ENCODE measurements at places on chromosomes 12 and 14.

DNA sequence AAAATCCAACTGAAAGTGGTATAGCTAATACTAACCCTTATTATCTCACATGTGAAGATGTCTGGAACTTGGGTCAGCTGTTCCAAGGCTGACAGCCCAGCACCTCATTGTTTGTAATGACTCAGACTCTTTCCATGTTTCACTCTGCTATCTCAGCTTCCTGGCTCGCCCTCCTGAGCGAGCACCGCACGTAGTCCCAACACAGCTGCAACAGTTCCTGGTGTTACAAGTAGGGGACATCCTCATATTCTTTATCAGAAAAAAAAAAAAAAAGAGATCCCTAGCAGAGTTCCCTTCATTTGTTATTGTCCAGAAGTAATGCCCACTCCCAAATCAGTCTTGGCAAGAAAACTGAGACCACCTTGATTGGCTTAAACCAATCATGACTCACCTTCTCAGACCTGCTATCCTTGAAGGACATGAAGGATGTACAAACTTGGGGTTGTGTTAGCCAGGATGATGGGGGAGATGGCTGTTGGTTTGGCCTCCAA is 92.5 kb downstream of the ADCK1 start:
- DNase-seq = no peak

DNA sequence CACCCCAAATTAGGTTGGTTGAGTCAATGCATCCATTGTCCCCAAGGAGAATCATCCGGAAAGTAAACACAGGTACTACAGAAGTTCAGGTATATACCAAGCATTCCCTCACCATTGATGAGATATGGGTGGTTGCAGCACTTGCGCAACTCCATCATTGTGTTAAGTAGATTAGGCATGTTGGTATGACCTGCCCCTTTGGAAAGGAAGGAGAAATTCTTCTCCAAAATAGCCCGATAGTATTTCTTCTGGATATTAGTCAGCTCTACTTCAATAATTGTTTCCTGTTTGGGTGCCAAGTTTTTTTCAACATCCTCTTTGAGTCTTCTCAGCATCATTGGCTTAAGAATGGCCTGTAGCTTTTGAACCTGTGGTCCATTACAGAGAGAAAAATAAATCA is 21.3 kb upstream of the SUPT16H start:
- no peak for DNase-seq

DNA sequence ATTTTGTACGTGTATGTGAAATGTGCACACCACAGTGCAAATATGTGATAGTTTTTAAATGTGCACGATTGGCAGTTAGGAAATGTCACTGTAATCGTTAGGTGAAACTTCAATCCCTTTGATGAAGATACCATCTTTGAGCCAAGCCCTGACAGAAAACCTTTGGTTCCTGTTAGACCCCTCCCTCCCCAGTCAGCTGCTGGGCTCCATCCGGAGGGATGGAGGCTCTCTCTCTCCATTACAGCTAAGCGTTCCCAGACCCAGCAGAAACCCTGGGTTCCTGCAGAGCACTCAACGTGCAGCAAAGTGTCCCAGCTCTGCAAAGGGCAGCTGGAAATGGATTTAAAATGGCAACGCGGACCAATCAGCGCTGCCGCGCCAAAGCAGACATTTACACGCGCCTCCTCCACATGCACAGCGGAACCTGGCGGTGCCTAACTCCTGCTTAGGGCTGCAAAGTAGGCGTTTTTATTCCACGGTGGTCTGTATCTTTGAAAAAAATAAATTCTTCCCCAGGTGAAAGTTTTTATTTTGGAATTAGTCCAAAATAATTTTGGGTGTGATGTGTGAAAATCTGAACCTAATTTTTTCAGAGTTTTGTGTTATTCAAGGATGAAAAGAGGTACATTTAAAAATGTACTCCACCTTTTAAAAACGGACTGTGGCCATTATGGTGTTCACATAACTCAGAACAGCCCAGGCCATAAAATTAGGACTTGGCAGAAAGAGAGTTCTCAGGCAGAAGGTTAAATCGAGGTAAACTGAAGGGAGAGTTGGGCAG is 1.4 kb upstream of the HMGA2 start:
- DNase-seq = peak; percentile 8

GRCh38 chr12:108468196-108468968 is 46.7 kb upstream of the FICD start:
- no peak for DNase-seq

DNA sequence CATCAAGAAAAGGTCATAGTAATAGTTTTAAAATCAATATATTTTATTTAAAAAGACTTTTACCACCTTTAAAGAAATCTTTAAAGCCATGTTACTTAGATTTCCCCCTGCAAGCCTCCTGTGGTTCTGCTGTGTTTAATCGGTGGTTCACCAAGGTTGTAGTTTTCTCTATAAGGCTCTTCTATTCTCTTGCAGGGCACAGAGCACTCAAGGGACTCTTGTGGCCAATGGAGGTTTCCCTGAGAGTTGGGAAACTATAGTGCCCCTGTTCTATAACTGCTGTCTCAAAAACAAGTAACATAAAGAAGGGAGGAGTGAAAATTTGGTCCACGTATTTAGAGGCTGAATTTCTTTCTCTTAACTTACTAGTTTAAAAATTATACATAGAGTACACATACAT is 25.0 kb downstream of the DACT1 start:
- no peak for DNase-seq

GRCh38 chr12:111745211-111745610 is 21.5 kb upstream of the ALDH2 start:
- peak; percentile 53 for DNase-seq

DNA sequence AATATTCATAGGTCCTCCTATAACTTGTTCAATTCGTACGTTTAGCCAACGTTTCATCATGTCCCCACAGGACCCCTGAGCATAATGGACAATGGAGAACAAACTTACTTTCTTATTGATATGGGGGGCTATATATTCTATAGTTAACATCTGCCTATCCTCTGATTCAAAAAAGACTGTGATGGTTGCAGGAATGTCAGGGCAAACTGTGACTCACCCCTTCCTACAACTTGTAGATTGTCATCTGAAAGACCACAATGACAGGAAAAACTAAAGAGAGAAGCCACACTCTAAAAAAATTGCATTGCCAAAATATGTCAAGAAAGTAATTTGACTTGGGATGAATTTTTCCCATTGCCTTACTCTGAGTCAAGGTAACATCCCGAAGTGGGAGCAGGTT is 50.8 kb downstream of the CATSPERB start:
- no peak for DNase-seq

DNA sequence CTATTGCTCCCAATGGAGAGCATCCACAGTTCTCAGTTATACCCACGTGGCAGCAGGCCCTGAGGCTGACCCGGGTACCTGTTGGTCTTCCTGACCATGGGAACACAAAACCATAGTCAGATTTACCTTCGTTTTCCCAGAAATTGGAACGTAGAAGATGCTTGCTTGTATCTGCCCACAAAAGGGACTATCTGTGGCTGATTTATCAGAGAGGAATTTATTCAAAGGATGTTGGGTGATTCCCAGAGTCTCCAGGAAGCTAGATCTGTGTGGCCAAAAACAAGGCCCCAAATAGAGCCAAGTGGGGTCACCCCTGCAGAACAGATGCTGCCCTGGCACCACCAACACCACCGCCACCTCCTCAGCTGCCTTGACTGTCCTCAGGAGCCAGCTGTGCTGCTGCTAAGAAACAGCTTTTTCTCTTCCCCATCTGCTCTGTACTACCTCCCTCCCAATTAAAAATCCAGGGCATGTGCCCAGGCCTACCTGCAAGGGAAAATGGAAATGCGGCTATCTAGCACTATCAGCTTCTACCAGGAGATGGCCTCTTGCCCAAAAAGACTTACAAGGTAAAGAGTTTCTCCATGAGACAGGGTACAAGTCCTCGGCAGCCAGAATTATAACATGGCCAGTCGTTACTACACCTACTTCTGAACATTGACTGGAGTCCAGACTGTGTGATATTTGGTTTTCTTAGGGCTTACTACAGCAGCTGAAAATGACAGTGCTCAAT is 128.6 kb upstream of the PLEKHG7 start:
- DNase-seq = no peak

DNA sequence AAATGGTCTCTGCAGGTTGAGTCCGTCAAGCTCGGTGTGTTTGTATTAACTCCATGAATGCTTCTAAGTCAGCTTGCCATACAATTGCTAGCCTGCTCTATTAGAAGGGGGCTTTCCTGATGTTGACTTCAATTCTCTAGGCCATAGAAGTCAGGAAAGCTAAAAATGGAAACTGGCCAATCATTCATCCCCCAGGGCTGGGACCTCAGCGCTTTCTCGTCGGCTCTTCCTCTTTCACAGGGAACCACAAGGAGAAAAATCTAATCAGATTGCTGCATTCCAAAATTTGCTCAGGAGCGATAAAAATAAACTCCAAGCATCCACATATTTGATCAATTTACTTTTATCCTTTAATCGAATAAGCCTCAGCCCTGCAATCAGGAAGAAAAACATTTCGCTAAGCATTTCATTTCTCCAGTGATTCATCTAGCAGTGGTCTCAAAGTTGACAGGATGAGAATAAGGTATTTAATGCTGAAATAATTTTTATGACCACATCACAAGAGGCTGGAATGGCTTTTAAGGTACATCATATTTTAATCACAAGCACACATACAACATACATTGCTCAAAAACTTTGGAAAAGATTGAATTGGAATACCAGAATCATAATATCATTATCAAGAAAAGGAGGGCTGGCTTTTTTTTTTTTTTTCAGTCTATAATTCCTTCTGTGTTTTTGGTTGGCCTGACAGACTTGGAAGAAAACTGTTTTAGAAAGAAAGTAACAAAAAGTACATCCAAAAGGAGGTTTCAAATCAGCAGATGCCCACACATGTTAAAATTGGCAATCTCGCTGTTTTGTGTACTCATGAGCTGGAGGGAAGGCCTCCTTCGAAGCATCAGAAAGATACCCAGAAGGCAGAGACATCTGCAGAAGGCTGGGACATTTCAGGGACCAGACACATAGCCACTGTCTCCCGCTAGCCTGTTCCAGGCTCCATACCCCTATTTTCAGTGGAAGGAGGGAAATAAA is 316.3 kb downstream of the NUAK1 start:
- DNase-seq = no peak

- DNase-seq = no peak
Measured at GRCh38 chr12:88986056-88986455, 366.2 kb downstream of the DUSP6 start.

DNA sequence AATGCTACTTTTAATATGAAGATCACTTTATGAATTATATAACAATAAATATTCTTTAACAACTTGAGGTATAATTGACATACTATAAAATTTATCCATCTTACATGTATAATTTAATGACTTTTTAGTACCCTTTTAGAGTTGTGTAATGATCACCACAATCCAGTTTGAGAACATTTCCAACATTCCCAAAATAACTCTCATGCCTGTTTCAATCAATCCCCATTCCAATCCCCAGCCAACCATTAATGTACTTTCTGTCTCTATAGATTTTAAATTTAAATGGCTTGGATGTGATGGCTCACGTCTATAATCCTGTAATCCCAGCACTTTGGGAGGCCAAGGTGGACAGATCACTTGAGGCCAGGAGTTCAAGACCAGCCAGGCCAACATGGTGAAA is 23.5 kb upstream of the FRMD6 start:
- DNase-seq = no peak

DNA sequence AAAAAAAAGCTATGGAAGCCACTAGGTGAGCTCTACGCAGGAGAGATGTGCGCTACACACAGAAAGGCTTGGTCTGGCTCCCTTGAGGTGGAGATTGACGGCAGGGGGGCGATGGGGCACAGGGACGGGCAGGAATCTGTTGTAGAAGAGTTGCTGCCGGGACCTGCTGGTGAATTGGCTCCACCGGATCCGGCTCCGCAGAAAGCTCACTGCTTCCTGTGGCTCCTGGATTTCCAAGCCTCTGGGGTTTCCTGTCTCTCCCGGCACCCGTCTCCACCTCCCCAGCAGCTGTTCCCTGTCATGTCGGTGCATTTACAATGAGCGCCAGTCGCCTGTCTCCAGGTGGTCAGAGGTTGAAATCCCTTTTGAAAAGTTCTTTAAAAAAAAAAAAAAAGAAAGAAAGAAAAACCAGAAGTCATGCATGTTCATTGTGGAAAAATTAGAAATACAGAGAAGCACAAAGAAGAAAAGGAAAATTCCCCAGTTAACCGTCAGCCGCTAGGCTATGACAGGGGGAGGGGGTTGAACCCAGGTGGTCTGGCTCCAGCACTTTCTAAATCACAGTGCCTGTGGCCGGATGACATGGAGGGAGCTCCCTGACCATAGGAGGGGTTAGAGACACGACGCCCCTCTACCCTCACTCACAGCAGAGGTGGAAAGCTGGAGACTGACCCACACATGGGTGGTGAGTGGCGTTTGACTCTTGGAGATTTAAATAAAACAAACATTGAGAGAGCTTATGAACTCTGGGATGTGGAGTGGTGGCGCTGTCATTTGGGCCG is 20.8 kb downstream of the FAM222A start:
- peak; percentile 40 for DNase-seq

GRCh38 chr14:35503646-35504045 is 30.3 kb upstream of the INSM2 start:
- peak; percentile 87 for DNase-seq

- DNase-seq = no peak
Measured at GRCh38 chr14:66038618-66039017, 447.6 kb upstream of the CCDC196 start.

GRCh38 chr14:103228076-103228806 is 105.0 kb downstream of the TNFAIP2 start:
- DNase-seq = no peak

GRCh38 chr14:89509891-89510290 is 92.9 kb upstream of the FOXN3 start:
- no peak for DNase-seq

- no peak for DNase-seq
Measured at GRCh38 chr12:107530701-107531100, 154.9 kb upstream of the PWP1 start.

DNA sequence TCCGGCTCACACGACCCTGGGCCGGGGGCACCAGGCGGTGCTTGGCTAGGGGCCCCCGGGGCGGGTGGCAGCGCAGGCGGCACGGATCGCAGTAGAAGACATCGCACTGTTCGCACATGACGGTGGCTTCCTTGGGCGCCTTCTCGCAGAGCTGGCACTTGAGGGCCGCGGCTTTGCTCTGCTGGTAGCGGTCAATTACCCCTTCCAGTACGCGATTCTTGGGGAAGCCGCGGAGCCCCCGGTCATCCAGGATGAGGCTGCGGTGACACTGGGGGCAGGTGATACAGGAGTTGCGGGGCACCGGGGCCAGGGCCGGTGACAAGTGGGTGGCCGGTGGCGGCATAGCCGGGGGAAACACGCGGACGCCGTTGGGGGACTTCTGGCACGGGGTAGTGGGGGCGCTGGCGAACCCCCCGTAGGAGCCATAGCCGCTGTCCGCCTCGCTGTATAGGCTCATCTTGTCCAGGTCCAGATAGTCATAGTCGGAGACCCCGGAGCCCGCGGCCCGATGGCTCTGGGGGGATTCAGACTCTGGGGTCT is 553 bp downstream of the TRIM9 start:
- DNase-seq = peak; percentile 39

DNA sequence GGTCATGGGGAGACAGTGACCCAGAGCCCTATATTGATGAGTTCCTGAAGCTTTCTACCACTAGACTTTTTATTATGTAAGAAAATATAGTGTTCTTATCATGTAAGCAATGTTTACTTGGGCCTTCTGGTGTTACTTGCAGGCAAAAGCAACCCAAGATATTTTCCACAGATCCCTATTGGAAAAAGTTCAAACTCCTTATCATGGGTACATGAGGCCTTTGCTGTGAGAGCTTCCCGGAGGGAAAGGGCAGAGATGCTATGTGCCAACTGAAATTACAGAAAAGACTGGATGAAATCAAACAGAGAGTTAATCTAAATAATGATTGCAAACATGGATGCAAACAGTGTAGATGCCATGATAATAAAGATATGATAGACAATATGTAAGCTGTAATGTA is 361.5 kb downstream of the FUT8 start:
- DNase-seq = no peak
